NCI-H1436 treated with DMSO at 0.1 percent for 48 hours (cell line): ENCODE measurements at places on chromosomes 1 and 21.

- no peak for DNase-seq
Observed at GRCh38 chr1:89757532-89757931, 63.3 kb upstream of the LRRC8D start.

GRCh38 chr1:214993419-214993818 is 89.1 kb upstream of the KCNK2 start:
- no peak for DNase-seq

DNA sequence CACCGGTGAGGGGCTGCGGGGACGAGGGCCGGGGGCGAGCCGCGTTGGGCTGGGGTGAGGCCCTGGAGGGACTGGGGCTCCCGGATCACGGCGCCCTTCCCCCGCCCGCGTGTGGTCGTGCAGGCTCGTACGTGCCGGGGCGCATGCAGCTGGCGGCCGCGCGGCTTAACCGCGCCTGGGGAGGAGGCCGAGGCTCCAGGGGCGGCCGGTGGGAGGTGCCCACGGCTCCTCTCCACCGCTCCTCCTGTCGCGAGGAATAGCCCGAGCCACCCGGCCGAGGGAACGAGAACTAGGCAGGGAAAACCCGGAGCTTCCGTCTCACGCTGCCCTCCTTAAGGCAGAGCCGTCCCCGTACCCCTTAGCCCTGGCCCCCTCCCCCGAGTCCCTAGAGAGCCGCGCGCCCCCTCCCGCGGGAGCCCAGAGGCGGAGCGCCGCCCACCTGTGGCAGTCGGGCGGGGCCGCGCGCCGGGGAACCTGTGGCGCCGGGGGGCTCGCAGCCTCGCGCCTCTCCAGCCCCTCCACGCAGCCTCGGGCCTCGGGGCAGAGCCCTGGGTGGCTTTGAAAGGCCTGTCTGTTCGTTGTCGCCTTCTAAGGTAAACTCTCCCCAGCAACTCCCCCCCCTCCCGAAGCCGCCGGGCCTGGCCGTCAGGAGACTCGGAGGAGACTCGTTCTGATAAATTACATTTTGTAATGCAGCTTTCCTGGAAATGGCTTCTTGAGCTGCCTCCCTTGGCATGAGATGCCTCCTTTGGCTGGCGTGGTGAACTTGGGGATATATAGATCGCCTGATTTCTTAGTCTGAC is 746 bp downstream of the AK4 start:
- no peak for DNase-seq

- no peak for DNase-seq
Observed at GRCh38 chr1:179742717-179743678, at the start of gene FAM163A. Gene FAM163A (plus strand): TSS chr1:179743291. CDS start chr1:179813098, 69,807 bp downstream.

DNA sequence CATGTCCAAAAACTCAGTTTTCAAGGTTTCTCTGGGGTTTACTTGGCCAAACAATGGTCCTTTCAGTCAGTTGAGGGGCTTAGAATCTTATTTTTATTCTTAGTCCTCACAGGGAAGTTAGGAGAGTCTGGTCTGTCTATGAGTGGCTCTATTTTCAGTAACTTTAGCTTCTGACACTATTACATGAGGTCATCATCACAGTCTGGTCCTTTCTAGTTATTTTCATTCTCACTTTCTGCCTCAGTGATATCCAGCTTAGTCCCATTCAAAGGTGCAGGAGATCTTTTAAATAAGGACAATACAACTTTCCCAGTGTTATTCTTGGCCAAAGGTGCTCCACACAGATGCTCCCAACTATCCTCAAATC is 30.0 kb upstream of the FGGY start:
- no peak for DNase-seq

DNA sequence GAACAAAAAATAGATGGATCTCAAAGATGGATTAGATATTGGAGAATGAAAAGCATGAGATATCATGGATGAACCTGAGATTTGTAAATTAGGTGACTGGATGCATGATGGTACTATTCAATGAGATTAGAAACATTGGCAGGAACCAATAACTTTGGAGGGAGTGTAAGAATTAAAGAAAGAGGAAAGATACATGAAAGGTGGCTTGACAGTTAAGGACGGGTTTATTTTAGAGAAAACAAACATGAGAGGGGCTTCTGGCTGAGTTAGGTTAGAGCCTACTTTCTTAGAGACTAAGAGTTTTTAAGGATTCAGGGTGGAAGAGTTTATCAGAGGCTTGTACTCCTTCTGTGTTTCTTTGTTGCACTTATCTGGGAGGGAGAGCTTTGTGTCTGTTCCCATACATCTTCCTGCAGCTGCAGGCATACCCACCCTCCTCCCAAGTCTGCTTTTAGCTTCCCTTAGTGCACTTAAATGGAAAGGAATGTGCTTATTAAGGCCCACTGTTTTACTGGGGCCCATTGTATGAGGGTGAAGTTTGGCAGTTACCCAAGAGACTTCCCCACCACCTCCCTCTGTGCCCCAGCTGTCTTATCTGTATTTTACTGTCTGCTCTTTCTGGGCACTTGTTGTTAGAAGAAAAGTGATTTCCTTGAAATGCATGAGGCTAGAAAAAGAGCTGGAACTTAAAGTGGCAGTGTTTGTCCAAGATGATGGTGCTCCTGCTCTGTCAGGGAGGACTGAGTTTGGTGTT is 26.1 kb upstream of the CR2 start:
- DNase-seq, result no peak

DNA sequence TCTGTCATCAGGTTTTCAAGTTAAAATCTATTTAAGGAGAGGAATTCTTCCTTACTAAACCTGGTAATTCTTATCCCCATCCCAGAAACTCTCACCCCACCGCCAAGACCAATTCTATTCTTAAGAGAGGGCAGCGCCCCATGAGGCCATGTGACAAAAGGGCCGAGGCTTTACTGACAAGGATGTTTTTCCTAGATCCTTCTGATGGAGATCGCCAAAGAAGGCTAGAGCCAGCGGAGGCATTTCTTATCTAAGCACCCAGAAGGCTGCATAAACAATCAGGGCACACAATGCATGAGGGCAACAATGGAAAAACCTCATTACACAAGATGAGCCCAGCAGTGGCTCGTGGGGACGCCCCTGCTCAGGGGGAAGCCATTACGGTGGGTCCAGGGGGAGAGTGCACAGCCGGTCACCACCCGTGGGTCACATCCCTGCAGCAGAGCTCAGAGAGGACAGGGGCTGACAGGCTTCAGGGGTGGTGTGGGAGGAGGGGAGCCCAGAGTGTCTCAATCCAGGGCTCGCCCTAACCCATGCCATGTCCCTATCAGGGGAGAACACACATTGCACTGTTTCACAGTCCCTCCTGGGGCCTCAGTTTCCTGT is 88.7 kb downstream of the ITPKB start:
- no peak for DNase-seq

DNA sequence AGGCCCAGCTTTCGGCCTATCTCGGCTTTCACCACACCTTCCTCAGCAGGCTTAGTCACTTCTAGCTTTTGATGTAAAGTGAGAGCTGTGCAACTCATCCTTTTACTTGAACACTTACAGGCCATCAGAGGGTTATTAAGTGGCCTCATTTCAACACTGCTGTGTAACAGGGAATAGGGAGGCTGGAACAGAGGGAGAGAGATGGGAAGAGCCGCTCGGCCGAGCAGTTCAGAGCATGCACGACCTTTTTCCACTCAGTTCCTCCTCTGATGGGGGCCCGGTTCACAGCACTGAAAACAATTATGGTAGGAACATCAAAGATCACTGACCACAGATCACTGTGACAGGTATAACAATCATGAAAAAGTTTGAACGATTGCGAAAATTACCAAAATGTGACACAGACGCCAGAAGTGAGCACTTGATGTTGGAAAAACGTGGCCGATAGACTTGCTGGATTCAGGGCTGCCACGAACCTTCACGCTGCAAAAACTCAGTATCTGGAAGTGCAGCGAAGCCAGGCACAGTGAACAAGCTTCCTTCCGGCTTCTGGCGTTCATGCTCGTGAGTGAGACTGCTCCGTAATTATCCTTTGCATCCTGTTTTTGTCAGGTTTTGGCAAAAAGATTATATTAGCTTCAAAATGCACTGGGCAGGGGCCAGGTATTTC is 28.6 kb downstream of the AGPAT3 start:
- no peak for DNase-seq

GRCh38 chr1:58966917-58967740 is 183.3 kb upstream of the JUN start:
- DNase-seq, result no peak

DNA sequence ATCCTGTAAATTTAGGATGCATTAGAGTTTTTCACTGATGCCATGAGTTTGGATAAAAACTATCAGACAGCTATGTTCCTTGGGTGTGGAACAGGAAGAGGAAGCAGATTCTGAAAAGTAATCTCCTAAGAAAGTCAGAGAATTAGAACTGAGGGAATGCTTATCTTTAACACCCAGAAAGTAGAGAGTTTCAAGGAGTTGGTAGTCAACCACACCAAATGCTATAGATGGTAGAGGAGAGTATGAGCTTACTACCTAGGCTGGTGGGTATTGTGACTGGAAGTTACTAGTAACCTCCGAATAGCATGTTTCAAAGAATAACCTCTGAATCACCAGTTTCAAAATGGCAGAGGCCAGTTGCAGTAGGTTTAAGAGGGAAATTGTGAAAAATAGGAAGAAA is 288.0 kb downstream of the HMCN1 start:
- DNase-seq, result no peak

DNA sequence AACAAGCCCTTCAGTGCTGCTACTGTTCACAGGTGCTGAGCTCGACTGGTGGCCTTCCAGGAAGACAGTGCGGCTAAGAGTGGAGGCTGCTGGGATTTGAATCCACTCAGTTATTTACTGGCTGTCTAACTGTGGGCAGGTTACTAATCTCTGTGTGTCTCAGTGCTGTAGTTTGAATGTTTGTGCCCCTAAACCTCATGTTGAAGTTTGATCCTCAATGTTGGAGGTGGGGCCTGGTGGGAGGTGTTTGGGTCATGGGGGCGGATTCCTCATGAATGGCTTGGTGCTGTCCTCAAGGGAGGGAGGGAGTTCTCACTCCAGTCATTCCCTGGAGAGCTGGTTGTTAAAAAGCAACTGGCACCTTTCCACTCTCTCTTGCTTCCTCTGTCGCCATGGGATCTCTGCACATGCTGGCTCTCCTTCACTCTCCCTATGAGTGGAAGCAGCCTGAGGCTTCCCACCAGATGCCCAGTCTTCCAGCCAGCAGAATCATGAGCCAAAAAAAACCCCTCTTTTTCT is 334.8 kb downstream of the RPS6KC1 start:
- peak; percentile 9 for DNase-seq
